ENCODE measurements at places on chromosomes 12 and 14. TPM values are rescaled to one million over a fixed set of nuclear protein-coding genes. Genes with fewer than 3 reads are reported as not detected.

- H3K27me3 ChIP-seq: no peaks in the 10 kb centered on the region
- H3K4me3 ChIP-seq: no peak overlapping the region
- H3K27ac ChIP-seq: no peak overlapping the region
- no peaks in the 10 kb centered on the region for H3K36me3 ChIP-seq
These were observed 2.3 kb downstream of the HMGA2 start for GRCh38 chr12:65826353-65827171.

- DNase-seq: peak; percentile 57
- H3K4me3 ChIP-seq: no peak overlapping the region
- H3K27me3 ChIP-seq: no peaks in the 10 kb centered on the region
- no peaks in the 10 kb centered on the region for H3K4me1 ChIP-seq
- no peaks in the 10 kb centered on the region for H3K36me3 ChIP-seq
- H3K27ac ChIP-seq: no peak overlapping the region
These were observed 4.4 kb downstream of the CEBPE start for GRCh38 chr14:23114669-23115038.

GRCh38 chr12:116497051-116497591, 62.1 kb upstream of the MAP1LC3B2 start:
- H3K27me3 ChIP-seq: no peaks in the 10 kb centered on the region
- H3K4me1 ChIP-seq: no peaks in the 10 kb centered on the region
- DNase-seq: no peak

DNA sequence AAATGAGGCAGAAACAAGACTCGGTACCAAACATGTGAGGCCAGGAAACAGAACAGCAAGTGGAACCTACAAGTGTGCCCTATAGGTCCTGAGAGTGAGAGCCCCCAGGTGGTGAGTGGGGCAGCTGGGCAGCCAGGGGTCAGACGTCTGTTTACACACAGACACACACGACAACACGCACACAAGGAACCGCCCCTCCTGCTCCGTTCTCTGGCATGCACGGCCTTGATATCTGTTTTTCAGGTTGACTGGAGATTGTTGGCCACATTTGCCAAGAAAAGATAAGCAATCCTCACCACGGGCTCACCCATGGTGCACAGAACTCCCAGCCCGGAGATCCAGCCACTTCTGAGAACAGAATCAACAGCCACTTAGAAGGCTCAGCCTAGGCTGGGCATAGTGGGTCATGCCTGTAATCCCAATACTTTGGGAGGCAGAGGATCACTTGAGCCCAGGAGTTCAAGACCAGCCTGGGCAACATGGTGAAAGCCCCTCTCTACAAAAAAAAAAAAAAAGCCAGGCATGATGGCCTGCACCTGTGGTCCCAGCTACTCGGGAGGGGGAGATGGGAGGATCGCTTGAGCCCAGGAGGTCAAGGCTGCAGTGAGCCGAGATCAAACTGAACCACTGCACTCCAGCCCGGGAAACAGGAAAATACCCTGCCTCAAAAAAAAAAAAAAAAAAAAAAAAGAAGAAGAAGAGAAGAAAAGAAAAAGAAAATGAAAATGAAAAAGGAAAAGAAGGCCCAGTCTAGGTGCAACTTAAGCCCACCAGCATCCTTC, 19.4 kb upstream of the EIF5 start:
- peak; percentile 50 for DNase-seq
- no peak overlapping the region for H3K4me3 ChIP-seq
- H3K4me1 ChIP-seq: no peaks in the 10 kb centered on the region
- no peaks in the 10 kb centered on the region for H3K27me3 ChIP-seq
- no peaks in the 10 kb centered on the region for H3K36me3 ChIP-seq

DNA sequence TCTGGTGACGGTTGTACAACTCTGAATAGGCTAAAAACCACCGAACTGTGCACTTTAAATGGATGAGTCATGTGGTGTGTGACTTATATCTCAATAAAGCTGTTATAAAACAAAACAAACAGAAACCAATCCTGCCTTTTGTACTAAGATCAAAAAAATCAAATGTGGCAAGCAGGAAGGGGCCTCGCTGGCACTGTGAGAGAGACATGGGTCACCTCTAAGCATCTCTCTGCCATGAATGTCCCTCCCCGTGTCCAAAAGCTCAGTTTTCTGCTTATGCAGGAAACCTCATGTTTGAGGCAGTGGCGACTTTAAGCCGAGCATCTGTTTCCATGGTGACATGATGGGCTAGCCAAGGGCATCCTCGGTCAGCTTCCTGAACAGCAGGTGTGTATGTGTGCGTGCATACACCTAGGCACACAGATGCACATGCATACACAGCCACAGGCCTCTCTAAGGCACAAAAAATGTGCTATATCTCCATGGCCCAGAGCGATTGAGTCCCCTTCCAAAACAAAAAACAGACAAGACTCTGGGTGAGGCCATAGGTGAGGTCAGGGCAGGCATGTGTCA, 44.4 kb downstream of the ARL6IP4 start:
- peak; percentile 22 for DNase-seq
- no peaks in the 10 kb centered on the region for H3K27me3 ChIP-seq
- no peak overlapping the region for H3K4me3 ChIP-seq
- no peak overlapping the region for H3K27ac ChIP-seq

The C12orf57 gene
- total RNA-seq: 233 TPM

The HOXC12 gene
- total RNA-seq: 0.45 TPM

The TESPA1 gene
- 2.1 TPM for total RNA-seq

The EML5 gene
- 0.39 TPM for total RNA-seq

The KIF26A gene
- 4.6 TPM for total RNA-seq

The PCED1B gene
- total RNA-seq: 12.6 TPM
